ENCODE measurements at places on chromosomes 7 and 10.

DNA sequence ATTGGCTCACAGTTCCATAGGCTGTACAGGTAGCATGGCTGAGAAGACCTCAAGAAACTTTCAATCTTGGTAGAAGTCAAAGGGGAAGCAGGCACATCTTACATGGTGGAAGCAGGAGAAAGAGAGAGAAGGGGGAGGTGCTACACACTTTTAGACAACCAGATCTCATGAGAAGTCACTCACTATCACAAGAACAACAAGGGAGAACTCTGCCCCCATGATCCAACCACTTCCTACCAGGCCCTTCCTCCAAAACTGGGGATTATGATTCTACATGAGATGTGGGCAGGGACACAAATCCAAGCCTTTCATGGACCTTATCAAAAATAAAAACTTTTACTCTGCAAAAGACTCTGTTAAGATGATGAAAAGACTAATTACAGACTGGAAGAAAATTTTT is 183.2 kb upstream of the TRIM24 start:
- DNase-seq: no peak

- no peak for DNase-seq
Observed at GRCh38 chr7:38607466-38607865, 23.7 kb downstream of the AMPH start.

DNA sequence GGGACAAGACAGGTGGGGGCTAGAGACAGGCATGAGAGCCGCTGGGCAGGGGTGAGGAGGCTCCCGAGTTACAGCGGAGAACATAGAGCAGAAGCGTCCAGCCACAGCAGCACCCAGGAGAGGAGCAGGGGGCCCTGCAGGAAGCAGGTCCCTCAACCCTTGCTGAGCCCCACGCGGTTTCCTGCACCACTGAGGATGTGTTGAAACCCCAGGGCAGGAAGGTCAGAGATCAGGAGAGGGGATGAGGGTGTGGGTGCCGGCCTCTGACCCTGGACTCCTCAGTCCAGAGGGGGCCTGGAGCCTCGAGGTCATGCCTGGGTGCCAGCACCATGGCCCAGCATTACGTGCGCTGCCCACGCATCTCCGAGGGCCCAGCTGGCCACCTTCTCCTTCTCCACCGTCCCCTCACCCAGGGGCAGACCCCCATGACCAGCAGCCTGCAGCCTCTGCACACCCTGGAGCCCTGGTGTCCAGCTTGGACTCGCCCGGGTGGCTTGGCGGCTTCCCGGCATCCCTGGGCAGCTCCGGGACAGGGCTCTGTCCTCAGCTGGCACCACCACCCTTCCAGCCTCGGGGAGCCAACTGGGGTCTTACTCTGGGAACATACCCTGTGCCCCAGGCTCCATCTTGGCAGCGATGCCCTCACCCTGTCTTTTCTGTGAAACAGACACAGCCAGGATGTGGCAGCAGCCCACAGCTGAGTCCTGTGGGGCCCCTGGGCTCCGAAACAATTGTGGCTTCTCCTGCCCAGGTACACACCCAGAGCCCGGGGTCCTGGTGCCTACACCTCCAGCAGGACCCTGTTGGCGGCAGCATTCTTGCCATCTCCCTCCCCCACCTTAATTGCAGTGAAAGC is 52.0 kb downstream of the STK32C start:
- DNase-seq: peak; percentile 17

GRCh38 chr7:43650457-43651052 is 67.6 kb downstream of the STK17A start:
- no peak for DNase-seq

DNA sequence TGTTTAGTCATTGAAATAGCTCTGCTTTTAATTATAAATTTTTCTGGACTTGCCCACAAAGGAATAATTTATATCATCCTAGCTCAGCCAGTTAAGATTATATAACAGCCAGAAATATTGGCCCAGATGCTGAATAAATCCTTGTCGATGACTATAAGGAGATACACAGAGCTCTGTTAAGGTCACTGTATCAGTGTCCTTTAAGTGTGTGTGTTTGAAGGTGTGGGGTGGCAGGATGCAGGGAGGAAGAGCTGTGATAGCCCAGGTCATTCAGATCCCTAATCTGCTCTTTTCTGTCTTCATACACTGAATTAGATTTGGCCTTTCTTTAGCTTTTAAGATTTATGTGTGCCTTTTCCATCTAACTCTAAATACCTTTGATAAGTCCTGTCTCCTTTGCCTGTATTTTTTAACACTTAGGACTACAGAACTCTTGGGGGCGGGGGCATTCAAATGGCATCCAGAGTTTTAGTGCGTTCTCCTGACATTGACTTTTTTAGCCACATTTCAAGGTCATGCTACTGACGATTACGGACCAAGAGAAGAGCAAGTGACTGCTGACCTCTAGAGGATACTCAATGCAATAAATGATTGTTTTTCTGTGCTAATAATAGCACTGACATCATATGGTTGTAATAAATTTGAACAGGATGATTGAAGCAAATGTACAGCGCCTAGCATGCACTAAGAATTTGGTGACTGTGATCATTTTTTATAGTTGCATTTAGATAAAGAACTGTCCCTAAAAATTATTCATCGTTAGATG is 172.3 kb downstream of the CACNB2 start:
- peak; percentile 8 for DNase-seq

DNA sequence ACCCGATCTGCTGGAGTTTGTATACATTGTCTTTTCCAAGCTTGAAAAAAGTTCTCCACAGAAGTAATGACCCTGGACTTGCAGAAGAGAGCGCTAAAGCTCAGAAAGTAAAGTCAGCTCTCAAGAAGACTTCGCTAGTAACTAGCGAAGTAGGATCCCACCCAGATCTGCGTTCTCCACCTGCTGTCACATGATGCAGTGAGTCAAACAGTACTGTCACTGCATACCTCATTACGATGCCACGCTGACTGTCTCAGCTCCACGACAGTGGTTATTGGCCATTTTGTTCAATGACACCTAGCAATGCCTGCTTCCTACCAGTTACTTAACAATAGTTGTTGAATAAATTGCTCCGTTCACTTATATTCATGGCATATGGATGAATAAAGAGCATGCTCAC is 29.7 kb upstream of the SEC61G start:
- no peak for DNase-seq

DNA sequence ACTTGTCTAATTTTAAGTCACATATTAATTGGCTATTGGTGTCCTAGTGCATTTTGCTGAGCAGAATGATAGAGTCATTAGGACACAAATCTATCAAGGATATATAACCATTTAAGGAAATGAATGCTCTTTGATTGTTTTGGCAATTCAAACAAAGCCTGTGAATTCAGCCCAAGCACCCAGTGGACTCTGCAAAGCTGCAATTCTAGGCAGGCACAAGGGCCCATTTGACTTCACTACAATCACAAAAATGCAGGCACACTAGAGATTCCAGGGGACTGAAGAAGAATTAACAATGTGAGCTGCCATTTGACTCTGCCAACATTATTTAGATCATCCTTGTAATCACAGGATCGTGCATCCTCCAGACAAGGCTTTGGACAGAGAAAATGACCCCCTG is 544.2 kb upstream of the PHF14 start:
- no peak for DNase-seq

DNA sequence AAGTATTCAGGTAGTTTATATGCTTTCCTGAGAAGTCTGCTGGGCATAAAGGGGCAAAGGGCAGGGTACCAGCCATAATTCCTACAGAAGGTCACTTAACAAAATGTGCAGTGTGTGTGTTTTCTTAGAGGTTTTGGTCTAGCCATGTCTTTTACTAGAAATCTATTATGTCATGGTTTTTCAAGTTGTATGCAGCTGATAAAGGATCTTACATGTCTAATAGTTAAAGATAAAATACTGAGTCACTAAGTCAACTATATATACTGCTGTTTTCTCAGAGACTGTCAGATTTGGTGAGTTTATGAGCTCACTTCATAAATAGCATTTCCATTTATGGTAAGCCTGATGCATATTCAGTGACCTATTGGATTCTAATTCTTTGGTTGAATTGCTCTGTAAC is 7.7 kb downstream of the CASP2 start:
- no peak for DNase-seq

DNA sequence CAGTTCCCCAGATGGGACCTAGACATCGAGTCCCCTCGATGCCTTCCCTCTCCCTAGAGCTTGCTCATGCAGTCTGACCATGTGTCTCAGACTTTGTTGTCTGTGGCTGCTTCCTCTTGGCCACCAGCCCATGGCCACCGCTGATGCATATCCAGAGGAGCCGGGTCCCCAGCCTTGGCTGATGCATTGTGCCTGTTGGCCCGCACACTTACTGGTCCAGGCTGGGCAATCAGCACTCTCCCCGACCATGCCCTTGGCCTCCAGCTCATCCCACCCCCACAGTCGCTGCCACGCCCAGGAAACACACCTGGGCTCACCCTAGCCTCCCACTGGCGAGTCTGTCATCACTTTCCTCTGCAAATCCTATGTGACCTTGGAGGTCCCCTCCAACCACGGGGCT is 10.1 kb downstream of the NPC1L1 start:
- no peak for DNase-seq

- DNase-seq: no peak
Observed at GRCh38 chr7:45977256-45977780, 56.2 kb upstream of the IGFBP3 start.

DNA sequence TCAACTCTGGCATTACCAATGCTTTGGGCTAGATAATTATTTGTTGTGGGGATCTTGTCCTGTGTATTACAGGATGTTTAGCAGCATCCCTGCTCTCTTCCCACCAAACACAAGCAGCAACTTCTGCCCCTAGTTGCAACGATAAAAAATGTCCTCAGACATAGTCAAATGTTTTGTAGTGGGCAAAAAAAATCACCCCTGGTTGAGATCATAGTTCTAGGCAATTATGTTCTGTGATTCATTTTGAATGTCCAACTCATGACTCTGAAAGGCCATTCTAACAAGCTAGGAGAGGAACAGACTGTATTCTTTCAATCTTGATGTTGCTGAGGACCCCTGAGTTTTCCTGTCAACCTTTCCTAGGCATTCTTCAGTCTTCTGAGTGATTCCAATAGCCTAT is 79.5 kb downstream of the RTKN2 start:
- no peak for DNase-seq

- DNase-seq: no peak
Observed at GRCh38 chr10:4931587-4931986, 31.6 kb upstream of the AKR1C1 start.

GRCh38 chr7:104040666-104041065 is 51.2 kb upstream of the RELN start:
- no peak for DNase-seq

- no peak for DNase-seq
Observed at GRCh38 chr7:132200141-132200540, 376.1 kb downstream of the PLXNA4 start.

DNA sequence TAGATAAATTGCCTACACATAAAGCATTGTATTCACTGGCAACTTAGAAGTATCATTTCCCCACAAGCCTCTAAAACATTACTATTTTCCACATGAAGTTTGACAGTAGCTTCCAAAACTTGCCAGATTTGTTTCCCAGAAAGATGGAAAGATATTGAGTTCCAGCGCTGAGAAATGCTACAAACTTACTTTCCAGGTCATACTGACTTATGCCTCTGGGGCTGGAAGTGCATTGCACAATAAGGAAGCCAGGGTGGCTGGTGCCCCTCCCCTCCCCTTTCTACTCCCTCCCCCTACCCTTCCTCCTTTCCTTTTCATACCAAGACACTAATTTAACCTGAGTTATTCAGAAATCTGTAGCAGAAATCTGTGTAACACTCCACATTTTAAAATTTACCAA is 212.6 kb downstream of the WDR37 start:
- no peak for DNase-seq

DNA sequence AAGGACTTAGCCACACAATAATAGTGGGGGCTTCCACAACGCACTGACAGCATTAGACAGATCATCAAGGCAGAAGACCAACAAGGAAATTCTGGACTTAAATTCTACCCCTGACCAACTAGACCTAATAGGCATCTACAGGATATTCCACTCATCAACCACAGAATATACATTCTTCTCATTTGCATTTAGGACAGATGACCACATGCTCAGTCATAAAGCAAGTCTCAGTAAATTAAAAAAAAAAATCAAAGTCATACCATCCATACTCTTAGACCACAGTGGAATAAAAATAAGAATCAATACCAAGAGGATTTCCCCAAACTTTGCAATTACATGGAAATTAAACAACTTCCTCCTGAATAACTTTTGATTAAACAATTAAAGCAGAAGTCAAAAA is 155.9 kb downstream of the CDK14 start:
- no peak for DNase-seq

DNA sequence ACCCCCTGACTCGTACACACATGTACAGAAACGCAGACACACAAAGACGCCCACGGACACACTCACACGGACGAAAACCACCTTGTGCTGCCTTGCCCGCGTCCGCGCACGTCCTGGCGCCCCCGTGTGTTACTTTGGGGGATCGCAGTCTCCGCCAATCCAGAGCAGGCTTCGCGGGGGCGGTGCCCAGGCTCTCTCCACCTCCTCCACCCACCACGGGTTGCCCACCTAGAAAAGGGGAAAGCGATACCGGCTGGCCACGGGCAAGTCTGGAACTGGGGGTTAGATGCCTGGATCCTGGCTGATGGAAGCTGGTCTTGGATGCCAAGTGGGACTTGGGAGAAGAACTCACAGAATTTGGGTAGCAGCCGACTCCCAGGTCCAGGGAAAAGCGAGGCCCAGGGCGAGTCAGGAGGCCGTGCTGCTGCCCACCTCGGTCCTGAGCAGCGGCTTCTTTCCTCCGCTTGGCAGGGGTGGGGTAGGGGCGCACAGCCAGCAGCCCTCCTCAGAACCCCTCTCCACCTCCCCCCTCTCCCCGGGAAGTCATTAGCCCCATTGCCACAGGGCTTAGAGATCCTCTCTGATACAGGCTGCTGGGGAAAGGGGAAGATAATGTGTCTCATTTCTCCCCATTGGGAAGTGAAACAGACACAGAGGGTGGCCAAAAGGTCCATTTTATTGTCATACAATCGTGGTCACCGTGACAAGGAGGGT is 4.6 kb upstream of the VGF start:
- peak; percentile 77 for DNase-seq

DNA sequence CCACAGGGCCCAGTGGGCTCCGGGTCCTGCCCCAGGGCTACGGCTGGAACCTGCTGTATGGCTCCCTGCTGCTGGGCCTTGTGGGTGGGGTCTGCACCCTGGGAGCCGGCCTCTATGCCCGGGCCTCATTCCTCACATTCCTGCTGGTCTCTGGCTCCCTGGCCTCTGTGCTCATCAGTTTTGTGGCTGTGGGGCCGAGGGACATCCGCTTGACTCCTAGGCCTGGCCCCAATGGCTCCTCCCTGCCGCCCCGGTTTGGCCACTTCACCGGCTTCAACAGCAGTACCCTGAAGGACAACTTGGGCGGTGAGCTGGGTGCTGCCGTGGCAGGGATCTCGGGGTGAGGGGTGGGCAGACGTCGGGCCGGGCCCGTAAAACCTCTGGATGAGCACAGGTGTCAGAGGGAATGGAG is 4.4 kb downstream of the SLC12A9 start:
- no peak for DNase-seq

GRCh38 chr10:115093286-115093775 is at the start of gene ATRNL1:
TSS of gene ATRNL1 (plus strand) at chr10:115093365. CDS start at chr10:115093751, 386 bp downstream.
- no peak for DNase-seq

GRCh38 chr10:3220853-3221252 is 48.3 kb upstream of the PITRM1 start:
- no peak for DNase-seq

All from CD4-positive, alpha-beta T cell (primary cell).